ENCODE measurements at places on chromosomes 13 and 19.

GRCh38 chr19:50417111-50418081 is 1.3 kb upstream of the SPIB start:
- no peak for DNase-seq

GRCh38 chr13:56393549-56393948 is 747.2 kb upstream of the PRR20A start:
- DNase-seq = no peak

DNA sequence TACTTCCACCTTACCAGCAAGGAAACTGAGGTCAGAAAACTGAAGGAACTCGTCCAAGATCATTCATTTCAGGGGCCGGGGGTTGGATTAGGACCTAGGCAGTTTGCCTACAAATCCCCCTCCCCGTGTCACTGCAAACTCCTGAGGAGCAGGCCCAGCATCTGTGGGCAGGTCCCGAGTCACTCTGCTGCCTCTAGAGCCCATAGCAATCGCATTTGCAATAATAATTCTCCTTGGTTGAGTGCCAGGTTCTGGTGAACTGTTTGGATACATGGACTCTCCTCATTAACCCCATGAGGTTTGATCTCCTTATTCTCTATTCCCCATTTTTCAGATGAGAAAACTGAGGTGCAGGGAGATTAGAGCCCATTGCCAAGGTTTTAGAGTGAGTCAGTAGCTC is 903 bp downstream of the PIN1 start:
- DNase-seq = no peak

- DNase-seq = peak; percentile 87
Observed at GRCh38 chr19:1592024-1592754, 476 bp downstream of the MBD3 start.

DNA sequence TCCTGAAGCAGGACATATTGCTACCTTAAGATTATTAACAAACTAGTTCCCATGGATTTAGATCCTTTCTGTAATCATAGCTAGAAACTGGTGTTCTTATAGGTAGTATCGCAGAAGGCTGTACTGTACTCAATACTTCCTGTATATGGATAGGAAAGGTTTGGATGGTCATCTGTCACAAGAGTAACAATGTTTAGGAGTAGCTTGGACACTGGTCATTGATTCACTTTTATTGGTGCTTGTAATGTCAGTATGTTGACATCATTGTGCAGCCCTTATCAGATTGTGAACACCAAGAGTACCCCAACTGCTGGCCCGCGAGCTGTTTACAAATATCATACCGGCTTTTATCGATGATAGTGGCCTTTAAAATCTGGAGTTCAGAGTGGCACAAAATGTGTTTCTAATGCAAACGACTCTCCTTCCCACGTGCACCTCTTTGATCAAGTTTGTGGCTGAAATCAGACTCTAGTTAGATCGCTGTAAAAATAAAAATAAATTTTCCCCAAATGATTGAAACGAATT is 605 bp upstream of the CDK8 start:
- no peak for DNase-seq

DNA sequence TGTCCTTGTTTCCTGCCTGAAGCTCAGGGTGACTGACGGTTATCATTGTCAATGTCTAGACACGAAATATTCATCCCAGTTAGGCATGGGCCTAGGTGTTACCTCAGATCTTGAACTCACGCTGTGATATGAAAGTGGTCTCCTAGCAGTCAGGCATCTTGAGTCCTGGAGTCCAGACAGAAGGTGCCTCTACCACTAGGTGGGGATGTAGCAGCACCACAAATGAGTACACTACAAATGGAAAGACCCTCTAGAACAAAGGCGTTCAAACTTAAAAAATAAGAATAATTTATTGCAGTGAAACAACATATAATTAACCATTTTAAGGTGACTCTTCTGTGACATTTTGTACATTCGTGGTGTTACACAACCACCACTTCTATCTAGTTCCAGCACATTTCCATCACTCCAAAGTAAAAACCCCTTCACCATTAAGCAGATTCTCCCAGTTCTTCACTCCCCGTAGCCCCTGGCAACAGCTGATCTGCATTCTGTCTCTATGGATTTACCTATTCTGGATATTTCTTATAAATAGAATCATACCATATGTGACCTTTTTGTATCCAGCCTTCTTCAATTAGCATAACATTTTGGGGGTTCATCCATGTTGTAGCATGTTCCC is 11.9 kb upstream of the FRY start:
- peak; percentile 60 for DNase-seq

GRCh38 chr13:76756451-76756850 is 129.8 kb downstream of the KCTD12 start:
- no peak for DNase-seq

DNA sequence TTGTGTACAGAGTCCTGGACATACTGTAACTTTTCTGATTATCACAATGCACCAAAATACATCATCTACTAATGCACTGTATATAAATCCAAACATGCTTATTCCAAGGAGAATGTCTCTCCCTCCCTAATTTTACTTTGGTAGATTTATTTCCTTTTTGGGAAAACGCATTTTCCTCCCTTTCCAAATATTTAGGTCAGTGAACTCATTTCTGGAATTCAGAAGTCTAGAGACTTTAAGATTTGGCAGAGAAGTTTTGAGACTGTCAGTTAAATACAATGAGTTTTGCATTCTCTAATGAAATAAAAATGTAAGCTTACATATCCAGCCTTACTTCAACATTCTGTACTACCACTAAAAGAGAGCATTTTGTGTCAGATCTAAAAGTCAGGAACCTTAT is 165.8 kb upstream of the EDNRB start:
- DNase-seq = no peak

DNA sequence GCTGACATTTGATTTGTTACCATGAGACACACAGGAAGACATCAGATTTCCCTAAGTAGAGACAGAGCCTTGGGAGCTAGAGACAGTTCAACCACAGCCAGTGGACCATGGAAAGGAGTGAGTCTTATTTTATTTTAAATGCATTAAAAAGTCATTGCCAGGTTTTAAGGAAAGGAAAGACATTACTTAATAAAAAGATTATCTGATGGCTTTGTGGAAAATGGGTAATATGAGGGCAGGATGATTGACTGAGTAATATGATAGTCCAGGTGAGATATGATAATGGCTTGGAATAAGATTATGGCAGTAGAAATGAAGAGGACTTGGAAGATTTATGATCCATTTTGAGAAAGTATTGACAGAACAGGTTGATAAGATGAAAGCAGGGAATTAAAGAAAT is 580.1 kb downstream of the GPC5 start:
- no peak for DNase-seq

DNA sequence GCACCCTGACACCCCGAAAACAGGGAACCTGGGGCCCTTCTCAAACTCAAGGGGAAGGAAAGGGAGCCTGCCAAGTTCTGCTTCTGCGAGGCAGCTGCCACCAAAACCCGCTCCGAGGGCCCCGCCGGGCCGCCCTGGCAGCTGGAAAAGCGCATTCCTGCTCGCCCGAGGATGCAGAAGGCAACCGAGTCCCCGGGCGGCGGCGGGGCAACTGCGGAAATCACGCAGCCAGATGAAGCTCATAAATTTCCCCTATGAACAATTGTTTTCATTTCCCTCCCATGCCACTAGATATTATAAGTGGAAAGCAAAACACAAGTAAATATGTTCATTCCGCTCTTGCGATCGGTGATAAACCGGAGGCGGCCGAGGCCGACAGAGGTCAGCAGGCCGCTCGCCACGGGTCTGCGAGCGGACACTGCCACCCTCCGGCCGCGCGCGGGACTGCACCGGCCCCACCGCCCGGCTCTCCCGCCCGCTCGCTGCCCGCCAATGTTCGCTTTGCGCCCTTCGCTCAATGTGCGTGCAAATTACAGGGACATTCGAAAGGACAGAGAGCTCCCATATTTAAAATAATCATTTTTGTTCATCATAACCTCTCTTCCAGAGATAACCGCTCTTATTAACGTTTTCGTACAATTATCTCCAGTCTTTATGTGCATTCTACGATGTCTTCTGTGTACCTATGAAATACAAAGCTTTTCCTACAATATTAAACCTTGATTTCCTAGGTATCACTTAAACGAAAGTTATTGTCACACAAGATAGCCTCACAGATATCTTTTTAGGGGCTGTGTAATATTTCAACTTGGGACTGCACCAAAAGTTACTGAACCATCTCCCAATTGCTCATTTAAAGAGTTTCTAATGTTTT is 120.8 kb upstream of the ZNF507 start:
- peak; percentile 87 for DNase-seq

DNA sequence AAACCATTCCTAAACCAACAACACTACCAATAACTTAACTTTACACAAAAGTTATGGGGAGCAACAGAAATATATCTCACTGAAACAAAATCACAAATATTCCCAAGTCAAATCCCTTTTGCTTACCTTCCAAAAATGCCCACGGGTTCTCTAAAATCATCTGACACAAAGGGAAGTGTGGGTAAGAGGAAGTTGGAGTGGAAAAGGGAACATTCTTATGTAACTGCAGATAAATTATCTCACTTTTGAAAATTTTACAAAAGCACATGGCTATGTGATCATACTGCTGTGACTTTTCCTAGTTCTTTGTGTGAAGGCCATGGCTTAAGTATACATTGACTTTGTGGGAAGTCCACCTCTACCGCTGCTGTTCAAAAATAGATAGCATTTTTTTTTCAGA is 350.5 kb downstream of the GPC6 start:
- DNase-seq = no peak

GRCh38 chr19:47310819-47311218 is 1.2 kb downstream of the C5AR1 start:
- DNase-seq = no peak

DNA sequence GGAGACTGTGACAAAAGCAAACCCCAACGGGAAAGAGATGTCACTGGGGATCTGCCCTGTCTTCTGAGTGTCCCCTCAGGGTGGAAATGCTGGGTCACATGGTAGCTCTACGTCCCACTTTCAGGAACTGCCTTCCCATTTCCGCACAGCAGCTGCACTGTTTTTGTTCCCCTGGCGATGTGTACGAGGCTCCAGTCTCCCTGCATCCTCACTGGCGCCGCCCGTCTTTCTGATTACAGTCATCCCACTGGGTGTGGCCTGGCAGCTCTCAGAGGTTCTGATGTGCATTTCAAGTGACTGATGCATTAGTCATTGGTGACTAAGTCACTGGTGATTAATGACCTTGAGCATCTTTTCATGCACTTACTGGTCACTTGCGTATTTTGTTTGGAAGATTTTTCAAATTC is 21.2 kb downstream of the PCID2 start:
- no peak for DNase-seq

DNA sequence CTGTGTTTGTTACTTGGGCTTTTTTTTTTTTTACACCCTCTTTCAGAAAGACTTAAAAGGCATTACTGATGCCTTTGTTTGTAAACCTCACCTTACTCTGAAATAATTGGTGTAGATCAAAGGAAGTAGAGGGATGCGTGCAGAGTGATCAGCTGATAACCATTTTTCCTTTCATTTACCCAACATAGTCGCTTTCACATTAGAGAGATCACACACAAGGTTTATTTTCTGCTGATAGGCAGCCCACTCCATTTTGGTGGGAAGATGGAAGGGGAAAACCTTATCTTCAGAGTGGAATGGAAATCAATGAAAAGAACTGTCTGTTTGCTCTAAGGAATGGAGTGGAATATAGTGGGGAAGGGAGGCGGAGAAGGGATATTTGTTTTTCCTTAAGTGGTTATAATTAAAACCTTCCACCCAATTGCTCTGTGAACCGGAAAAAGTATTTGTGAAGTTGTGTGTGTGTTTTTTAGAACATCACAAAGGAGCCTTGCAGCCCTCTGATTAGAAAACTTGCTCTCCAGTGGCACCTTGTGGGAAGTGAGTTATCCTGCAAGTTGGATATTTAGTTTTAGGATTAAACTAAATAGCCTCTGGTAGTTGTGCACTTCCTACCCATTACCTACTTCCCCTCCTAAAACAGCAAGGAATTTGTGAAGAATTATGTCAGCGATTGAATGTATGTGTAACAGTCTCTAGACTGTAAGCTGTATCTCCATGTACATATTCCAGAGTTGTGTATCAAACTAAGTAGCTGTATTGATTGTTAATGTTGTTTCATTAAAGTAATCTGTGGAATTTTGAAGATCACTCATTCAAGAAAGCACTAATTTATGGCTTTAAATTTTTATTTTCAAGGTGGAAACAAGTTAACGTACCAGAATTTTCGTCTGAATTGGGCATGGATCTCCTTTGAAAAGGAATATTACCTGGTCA is 76.8 kb downstream of the FREM2 start:
- peak; percentile 39 for DNase-seq

- no peak for DNase-seq
Observed at GRCh38 chr19:1093811-1094553, 1.2 kb downstream of the POLR2E start.

DNA sequence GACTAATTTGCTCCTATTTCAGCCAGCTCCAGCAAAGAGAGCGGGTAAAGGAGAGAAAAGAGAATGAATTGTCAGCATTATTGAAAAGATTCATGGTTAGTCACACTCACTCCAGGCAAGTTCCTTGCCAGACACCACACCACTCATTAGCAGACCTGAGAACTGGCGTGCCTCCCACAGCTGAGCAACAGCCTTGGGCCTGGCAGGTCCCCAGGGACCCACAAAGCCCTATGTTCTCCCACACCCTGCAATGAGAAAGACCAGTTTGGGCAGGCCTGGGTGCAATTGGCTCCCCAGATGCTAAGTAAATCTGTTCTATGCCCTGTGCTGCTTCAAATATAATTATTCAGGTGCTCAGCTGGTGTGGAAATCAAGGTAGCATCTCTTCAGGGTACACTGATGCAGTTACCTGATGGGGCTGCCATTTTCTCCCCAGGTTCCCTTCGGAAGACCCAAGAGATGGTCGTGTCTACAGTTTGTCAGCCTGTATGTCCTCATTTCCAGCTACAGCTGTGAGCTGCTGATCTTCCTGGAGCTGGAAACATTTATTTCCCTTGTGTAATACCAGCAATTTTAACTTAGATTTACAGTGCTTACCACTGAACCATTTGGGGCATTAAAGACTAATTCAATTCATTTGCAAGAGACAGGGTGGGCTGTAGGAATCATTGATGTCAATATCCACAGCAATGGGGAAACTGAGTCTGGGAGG is 405.0 kb downstream of the COG6 start:
- no peak for DNase-seq

DNA sequence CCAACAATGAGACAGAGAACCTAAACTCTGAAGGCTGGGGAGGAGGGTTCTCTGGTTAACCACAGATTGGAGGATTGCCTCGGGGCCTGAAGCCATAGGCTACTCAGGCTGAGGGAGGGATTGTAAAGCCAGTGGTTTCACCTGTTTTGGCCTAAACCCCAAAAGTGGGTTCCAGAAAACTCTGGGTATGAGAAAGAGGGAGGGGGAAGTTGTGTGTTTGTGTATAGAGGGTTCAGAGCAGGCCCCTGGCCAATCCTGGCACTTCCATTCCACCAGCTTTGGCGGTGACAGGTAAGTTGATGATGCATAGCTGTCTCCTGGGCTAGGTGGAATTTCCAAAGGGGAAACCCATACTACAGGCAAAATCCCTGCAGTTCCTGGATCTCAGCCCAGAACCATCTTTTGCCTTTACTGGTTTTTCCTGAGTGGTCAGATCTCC is 13.5 kb upstream of the CCDC97 start:
- no peak for DNase-seq

- DNase-seq = peak; percentile 25
Observed at GRCh38 chr19:46133101-46133627, 8.7 kb upstream of the IGFL3 start.

All from endothelial cell (in vitro differentiated cells).